ENCODE measurements at places on chromosomes 6 and 20.

GRCh38 chr20:4297127-4297826 is 281.9 kb upstream of the RNF24 start:
- no peak for DNase-seq

GRCh38 chr6:88748141-88748540 is 215.3 kb downstream of the RNGTT start:
- no peak for DNase-seq

DNA sequence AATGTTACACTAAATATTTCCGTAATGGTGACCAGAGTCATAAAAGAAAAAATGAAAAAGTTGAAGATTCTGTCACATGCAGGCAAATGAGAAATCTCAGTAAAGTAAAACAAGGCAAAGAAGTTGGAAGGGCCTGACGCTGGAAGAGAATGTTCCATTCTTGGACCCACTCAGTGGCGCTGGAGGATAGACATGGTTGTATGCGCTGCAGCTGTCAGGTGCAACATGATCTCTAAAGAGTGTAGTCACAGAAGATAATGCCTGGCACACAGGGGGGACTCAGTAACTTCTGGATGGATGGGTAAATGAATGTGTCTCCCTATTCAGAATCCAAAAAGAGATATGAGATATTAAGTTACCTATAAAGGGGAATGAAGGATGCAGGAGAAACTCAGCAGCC is 116.3 kb downstream of the FAXC start:
- DNase-seq = no peak

- DNase-seq = no peak
Measured at GRCh38 chr20:62461157-62461556, 14.6 kb downstream of the GATA5 start.

DNA sequence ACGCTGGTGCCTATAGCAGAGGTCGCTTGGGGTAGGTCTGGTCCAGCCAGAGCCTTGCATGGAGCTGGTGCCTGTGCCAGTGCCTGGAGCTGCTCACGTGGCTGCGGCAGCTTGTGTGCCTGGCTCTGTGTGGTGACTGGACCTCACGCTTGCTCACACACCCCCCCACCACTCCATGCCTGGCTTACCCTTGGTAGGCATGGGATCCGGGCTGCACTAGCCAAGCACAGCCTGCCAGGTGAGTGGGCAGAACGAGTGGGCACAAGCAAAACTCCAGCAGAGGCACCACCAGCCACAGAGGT is 13.0 kb upstream of the DBNDD2 start:
- DNase-seq = no peak

DNA sequence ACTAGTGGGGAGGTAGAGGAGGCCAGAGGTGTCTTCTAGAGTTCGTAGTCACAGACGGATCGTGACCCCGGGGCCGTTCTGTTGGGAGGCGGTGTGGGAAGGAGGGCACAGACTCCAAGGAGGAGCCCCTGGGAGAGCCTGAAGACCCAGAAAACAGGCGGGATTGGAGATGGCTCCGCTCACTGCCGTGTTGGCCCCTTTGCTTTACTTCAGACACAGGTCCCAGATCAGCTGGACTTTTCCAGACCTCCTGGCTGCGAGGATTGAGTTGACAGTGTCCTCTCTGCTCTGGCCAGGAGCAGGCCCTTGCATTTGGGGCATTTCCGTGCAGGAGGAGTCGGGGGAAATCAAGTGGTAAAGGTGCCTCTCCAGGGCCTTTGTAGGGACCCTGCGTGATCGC is 112.9 kb downstream of the ARMC2 start:
- DNase-seq = no peak
